Mesenchymal stem cell (in vitro differentiated cells and primary cell): ENCODE measurements at places on chromosomes 1 and 21.

DNA sequence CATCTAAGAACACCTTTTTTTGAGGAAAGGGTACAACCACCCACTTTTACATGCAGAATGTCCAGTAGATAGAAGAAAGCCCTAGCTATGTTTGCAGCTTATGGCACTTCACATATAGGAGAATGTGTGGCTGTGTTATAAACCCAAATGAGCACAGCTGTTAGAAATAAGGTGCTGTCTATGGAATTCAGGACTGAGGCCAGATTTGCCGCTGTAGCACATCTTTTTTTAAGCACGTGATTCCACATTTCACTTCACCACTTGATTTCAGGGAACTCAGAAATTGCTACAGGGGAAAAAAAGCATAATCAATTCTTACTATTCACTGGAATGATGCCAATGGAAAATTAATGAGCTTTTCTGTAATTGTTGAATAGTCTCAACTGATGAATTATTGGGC is 147.2 kb upstream of the ADAMTS5 start:
- peaks cover 2% of the 10 kb centered on the region for H3K4me1 ChIP-seq
- no peak overlapping the region for H3K27ac ChIP-seq
- H3K4me3 ChIP-seq: no peak overlapping the region

DNA sequence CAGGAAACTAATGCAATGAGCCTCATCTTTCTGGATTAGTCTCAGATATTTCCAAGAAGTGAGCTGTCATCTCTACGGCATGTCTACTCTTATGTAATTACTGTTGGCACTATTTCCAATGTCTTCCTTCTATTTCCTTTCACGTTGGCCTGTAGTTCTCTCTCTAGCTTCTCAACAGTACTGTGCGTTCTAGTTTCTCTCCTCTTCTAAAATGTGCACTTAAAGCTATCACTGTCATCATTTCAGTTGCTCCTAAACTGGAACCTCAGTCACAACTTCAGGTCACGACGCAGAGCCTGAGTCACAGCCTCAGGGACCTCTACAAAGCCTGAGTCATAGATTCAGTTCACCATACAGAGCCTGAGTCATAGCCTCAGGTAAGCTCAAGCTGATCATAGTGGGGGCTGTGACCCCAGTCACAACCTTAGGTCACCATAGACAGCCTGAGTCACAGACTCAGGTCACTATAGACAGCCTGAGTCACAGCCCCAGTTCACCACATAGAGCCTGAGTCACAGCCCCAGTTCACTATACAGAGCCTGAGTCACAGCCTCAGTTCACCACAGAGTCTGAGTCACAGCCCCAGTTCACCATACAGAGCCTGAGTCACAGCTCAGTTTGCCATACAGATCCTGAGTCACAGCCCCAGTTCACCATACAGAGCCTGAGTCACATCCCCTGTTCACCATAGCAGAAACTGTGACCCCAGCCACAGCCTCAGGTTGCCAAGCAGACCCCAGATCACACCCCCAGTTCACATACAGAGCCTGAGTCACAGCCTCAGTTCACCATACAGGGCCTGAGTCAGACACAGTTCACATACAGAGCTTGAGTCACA is 13.0 kb downstream of the WNT9A start:
- H3K36me3 ChIP-seq: no peaks in the 10 kb centered on the region
- H3K4me3 ChIP-seq: no peak overlapping the region
- peak; percentile 69 for DNase-seq
- H3K27ac ChIP-seq: peak overlapping the region; percentile 39

- H3K4me1 ChIP-seq: no peaks in the 10 kb centered on the region
- no peak overlapping the region for H3K4me3 ChIP-seq
- DNase-seq: no peak
- H3K27ac ChIP-seq: no peak overlapping the region
- H3K27me3 ChIP-seq: no peaks in the 10 kb centered on the region
- peaks cover 4% of the 10 kb centered on the region for H3K36me3 ChIP-seq
Measured at GRCh38 chr21:28936036-28936435, 56.6 kb downstream of the LTN1 start.

GRCh38 chr1:220224033-220224432 is 48.2 kb downstream of the RAB3GAP2 start:
- no peak overlapping the region for H3K4me3 ChIP-seq
- H3K27ac ChIP-seq: no peak overlapping the region
- no peak for DNase-seq
- H3K4me1 ChIP-seq: peaks cover 1% of the 10 kb centered on the region
- peaks cover 12% of the 10 kb centered on the region for H3K36me3 ChIP-seq

DNA sequence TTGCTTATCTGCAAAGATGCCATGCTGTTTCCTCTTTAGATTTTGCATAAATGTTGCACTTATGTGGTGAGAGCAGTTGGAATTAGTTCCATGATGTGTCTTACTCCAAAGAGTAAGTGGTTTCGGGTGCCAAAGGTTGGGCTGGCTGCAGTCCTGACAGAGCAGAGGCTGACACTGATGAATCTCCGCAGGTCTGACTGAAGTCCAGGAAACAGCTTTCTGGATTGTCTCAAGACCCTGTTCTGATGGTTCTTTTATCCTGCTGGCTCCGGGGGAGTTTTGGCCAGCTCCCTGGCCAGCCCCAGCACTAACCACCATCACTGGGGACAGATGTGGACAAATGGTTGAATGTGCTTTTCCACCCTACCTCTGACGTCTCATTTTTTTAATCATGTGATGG is 207.2 kb upstream of the KIAA0040 start:
- no peaks in the 10 kb centered on the region for H3K27me3 ChIP-seq
- H3K27ac ChIP-seq: no peak overlapping the region
- H3K4me3 ChIP-seq: no peak overlapping the region
- no peaks in the 10 kb centered on the region for H3K4me1 ChIP-seq

DNA sequence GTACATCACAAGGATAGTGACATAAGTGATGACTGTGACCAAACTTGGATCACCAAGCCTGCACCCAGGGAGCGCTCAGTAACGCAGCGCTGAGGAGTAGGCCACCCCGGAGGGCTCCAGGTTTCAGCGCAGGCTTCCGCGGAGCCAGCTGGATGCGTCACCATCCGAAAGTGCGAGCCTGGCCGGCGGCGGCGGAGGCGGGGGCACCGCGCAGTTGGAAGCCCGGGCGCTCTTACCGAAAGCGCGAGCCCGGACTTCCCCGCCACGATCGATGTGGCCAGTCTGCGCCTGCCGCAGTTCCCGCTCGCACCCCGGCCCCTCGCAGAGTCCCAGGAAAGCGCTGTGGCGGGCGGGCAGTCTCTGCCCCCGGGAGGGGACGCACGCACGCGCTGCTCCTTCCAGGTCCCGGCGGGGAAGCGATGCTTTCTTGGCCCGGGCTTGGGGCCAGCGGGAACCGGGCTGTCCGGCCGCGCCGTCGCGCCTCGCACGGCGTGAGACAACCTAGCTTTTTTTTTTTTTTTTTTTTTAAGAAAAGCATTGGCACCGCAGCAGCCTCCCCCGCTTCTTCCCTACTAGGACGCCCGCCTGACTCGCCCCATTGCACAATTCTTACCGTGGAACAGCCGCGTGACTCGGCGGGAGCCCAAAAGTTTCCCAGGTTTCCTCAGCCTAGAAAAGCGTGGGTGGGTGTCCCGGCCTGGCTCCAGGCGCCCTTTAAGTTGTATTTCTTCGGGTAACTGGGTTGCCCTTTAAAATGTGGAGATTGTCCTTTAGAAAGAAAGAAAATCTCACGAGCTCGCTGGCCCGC is 36.4 kb upstream of the JAK1 start:
- no peaks in the 10 kb centered on the region for H3K27me3 ChIP-seq
- peaks cover 3% of the 10 kb centered on the region for H3K36me3 ChIP-seq
- H3K27ac ChIP-seq: peak overlapping the region; percentile 54
- peaks cover 10% of the 10 kb centered on the region for H3K4me1 ChIP-seq
- H3K4me3 ChIP-seq: peak overlapping the region; percentile 73

DNA sequence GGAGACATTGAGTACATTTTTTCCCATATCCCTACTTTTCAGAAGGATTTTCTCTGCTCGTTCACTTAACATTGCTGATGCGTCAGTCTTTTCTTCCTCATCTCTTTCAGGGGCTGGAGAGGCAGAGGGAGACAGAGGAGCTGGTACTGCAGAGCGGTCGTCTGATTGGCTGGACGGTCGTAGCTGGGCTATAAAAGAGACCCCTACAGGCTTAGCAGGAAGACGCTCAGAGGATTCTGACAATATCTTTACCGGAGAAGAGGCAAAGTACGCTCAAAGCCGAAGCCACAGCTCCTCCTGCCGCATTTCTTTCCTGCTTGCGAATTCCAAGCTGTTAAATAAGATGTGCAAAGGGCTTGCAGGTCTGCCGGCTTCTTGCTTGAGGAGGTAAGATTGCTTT is at the start of gene RGS4:
Gene RGS4, plus strand, starts transcription at position 220 of the 400 bp plus-strand sequence. Its CDS starts 124 bp downstream, at position 344.
- H3K4me3 ChIP-seq: no peak within 1 kb of the TSS
- peaks cover 2% of the 10 kb centered on the region for H3K36me3 ChIP-seq
- H3K27ac ChIP-seq: peak within 1 kb of the TSS; percentile 39

DNA sequence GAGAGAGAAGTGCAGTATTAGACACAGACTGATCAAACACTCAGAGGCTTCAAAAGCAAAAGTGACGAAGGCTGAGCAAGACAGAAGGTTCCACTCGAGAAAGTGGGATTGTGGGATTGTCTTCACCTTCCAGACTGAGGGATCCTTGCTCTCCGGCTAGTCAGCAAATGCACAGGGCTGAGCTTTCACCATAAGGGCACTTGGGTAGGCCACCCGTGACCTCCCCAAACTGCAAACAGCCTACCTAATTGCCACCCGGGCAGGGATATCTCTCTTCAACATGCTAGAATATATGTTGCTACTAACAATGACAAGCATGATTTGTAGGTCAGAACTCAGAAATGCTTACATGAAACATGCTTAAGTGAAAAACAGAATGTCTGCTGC is 35.3 kb upstream of the RIPK4 start:
- H3K27ac ChIP-seq: no peak overlapping the region
- H3K4me1 ChIP-seq: peaks cover 8% of the 10 kb centered on the region
- no peak overlapping the region for H3K4me3 ChIP-seq
- no peaks in the 10 kb centered on the region for H3K27me3 ChIP-seq
- H3K36me3 ChIP-seq: peaks cover 44% of the 10 kb centered on the region
- DNase-seq: no peak
